Stimulated activated CD4-positive, alpha-beta T cell treated with anti-CD3 and anti-CD28 coated beads, Interleukin-4, amount 100 ng/mL, for 1 hour (primary cell): ENCODE measurements at places on chromosomes 1 and 21.

DNA sequence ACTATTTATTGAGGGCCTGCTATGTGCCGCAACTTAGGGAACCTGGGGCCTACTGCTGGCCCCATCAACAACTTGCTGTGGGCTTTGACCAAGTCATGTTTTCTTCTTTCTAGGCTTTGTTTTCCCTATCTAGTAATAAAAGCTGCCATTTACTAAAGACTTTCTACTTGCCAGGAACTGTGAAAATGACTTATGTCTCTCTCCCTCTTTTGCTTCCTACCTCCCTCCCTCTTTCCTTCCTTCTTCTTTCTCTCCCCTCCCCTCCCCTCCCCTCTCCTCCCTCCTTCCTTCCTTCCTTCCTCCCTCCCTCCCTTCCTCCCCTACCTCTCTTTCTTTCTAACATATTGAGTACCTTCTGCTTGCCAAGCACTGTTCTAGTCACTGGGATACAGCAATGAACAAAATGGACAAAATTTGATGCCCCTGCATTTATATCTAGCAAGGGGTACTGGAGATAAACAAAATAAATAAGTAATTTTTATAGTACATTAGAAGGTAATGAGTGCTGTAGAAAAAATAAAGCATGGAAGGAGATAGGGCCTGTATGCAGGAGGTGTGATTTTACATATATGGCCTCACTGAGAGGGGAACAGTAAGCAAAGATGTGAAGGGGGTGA lies 170.3 kb upstream of the USP24 start:
- DNase-seq: no peak

DNA sequence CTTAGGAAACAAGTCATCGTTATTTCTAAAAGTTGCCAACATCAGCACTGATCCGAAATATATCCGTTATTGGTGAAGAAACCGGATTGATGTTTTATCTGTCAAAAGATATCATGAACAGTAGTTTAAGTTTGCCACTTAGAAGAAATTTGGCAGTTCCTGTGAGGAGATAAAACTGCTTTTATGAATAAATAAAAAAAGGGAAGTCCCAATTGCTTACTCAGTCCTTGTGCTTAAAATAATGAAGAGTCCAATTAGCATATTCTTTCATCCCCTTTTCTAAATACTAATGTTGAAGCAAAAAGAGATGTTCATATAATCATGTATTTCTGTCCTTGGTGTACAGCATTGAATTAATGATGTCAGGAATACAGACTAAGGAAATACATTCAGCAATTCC lies 164.6 kb downstream of the NCAM2 start:
- no peak for DNase-seq

DNA sequence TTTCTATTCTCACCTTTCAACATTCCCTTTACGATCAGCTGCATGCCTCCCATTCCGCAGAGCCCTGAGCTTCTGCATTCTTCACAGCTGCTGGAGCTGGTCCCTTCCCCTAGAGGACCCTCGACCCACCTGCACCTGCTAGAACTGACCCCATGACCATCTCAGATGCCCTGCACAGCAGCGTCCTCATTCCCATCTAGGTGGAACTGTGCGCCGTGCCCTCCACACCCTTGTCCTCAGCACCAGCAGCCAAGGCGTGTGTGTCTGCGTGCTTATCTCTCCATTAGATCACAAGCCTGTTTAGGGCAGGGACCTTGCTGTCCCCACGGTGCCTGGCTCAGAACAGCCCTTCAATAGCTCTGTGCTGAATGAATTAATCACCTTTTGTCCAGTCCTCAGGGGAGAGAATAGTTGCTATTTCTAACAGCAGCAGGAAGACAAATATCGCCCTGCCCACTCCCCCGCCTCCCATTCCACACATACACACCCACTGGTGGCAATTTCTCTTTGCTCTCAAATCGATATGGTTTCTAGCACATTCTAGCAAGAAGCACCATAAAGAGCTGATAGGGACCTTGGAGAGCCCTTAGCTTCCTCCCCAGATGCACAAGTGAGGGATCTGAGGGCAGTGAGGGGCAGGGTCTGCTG lies 61.7 kb downstream of the KCNN3 start:
- no peak for DNase-seq

GRCh38 chr1:47510282-47510811 lies 72.5 kb downstream of the FOXD2 start:
- DNase-seq: no peak

GRCh38 chr1:221747839-221748238 lies 6.0 kb upstream of the DUSP10 start:
- DNase-seq: no peak

GRCh38 chr21:32599526-32599925 lies 12.7 kb downstream of the CFAP298 start:
- DNase-seq: no peak

GRCh38 chr1:7406641-7407543 lies 364.2 kb upstream of the VAMP3 start:
- DNase-seq: no peak

DNA sequence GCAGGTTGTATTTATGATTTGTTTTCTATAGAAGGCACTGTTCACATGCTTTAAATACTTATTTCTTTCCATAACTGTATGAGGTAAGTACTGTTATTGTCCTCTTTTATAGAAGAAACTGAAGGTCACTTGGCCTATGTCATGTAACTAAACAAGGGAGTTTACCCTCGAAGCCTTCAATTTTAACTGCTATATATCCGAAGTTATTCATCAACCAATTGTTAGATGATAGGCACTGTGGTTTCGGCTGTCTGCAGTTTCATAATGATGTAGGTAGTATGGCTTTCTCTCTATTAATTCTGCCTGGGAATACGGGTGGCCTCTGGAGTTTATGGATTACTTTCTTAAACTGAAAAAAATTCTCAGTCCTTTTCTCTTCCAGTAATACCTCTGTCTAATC lies 413.3 kb upstream of the ADGRL2 start:
- no peak for DNase-seq

DNA sequence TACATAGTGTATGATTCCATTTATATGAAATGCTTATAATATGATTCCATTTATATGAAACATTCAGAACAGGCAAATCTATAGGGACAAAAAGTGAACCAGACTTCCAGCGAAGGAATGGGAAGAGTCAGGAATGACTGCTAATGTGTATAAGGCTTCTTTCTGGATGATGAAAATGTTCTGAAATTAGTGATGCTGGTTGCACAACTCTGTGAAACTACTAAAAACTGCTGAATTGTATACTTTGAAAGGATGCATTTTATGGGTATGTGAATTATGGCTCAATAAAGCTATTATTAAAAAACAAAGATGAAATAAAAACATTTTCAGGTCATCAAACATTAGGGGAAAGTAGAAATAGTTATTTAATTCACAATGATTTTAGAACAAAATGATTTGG lies 14.1 kb upstream of the IL24 start:
- no peak for DNase-seq

GRCh38 chr1:245862812-245863540 lies 644.1 kb downstream of the SMYD3 start:
- no peak for DNase-seq

- DNase-seq: no peak
Measured at GRCh38 chr1:244054924-244055263, 3.8 kb downstream of the ZBTB18 start.

GRCh38 chr1:21865943-21866706 lies 54.1 kb downstream of the LDLRAD2 start:
- DNase-seq: no peak

GRCh38 chr1:64223329-64224151 lies 20.1 kb downstream of the UBE2U start:
- no peak for DNase-seq

DNA sequence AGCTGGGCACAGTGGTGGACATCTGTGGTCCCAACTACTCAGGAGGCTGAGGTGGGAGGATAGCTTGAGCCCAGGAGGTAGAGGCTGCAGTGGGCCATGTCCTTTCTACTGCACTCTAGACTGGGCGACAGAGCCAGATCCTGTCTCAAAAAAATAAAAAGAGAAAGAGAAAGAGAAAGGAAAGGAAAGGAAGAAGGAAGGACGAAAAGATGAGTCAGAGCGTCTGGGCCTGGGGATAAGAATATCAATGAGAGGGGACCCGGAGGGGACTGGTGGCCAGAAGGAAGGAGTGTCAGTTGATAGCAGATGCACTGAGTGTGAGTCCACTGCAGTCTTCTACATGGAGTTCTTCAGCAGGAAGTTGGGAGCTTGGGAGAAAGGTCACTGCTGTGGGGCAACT lies 75.6 kb downstream of the SYT6 start:
- DNase-seq: no peak

- DNase-seq: no peak
Measured at GRCh38 chr1:218938259-218938658, 235.4 kb upstream of the LYPLAL1 start.

GRCh38 chr21:32803651-32804050 lies 32.1 kb upstream of the PAXBP1 start:
- DNase-seq: no peak

GRCh38 chr1:112061901-112062320 lies 72.4 kb upstream of the KCND3 start:
- no peak for DNase-seq

DNA sequence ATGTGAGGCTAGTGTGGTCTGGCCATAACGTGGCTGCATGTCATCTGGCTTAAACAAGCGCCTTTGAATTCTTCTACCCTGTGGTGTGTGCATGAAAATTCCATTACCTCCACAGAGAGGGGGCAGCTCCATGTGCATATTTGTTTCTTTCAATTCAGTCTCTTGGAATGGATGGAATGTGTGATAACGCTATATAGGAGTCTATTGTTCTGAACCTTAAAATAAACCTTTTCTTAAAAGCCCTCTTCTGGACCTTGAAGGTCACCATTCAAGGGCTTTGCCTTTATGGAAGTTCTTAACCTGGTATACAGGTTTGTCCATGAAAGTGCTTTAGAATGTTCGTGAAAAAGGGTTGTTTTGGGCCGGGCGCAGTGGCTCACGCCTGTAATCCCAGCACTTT lies 118.2 kb upstream of the ADGRL2 start:
- DNase-seq: no peak

DNA sequence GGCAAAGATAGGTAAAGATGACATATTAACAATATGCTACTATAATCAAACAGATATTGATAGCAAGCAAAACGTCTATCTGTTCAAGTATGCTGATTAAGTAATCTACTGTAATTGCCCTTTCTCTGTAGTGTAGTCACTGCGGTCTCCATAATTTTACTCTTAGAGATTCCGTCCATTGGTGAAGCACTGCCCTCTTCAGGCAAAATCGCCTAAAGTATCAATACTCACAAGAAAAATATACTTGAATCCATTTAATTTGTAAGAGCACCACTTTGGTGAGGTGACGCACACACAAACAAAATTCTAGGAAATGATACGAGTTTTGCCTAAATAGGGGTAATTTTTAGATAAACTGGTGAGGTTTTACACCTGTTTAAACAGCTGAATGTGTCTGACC lies 434.6 kb upstream of the CHRM3 start:
- no peak for DNase-seq

GRCh38 chr1:111422546-111423391 lies 4.8 kb downstream of the OVGP1 start:
- no peak for DNase-seq

GRCh38 chr1:26166719-26167281 lies 2.0 kb downstream of the C1orf232 start:
- DNase-seq: no peak

- DNase-seq: no peak
Measured at GRCh38 chr1:29695803-29696202, 459.5 kb downstream of the PTPRU start.

DNA sequence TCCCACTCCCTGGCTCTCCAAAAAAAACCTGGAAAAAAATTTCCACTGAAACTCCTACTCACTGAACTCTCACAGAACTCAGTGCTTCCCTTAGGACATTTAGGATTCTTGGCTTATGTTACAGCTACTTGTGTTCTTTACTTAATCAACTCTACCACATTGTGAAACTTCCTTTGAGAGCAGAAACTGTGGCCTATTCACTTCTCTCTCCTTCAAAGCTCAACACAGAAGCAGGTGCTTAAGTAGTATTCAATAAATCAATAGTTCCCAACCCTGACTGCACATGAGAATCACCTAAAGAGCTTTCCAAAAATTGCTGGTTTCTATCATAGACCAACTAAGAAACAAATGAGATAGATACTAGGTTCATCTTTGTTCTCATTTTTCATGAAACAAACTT lies 67.9 kb upstream of the DMRTA2 start:
- DNase-seq: no peak

- DNase-seq: no peak
Measured at GRCh38 chr1:192545896-192546521, 29.6 kb upstream of the RGS1 start.

DNA sequence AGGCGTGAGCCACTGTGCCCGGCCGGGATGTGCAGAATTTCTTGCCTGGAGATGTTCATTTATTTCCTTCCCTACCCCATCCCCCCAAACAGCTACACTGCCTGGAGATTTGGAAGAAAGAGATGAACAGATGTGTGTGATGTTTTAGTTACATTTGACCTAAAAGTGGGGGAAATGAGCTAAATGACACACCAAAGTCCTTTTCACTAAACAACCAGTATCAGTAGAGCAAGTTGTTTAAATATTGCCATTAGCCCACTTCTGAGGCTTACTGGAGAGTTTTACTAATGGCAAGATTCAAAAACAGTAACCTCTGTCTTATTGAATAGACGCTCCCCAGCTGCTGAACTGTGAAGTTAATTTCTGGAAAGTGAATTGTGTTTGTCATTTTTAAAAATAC lies 100.1 kb downstream of the RUNX1 start:
- DNase-seq: no peak

GRCh38 chr1:58650141-58650540 lies 49.7 kb downstream of the MYSM1 start:
- no peak for DNase-seq

DNA sequence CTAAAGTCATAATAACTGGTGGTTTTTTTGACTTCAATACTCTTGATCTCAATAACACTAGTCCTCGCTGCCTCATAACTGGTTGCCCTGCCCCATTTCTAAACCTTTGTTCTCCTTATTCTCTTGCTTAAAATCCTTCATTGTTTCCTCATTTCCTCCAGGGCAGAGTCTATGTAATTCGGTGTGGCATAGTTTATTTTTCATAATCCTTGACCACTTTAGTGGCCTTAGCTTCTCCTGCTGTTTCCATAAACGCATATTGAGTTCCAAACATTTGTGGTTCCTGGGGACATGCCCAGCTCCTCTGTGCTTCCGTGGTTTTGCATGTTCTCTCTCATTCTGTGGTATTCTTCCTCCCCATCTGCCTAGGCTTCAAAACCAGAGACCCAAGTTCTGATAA lies 19.0 kb upstream of the TLCD4 start:
- no peak for DNase-seq
